ENCODE measurements at places on chromosomes 6 and 20.
A peak's percentile ranks its signal among the peaks of the same experiment; 100 is the strongest.

DNA sequence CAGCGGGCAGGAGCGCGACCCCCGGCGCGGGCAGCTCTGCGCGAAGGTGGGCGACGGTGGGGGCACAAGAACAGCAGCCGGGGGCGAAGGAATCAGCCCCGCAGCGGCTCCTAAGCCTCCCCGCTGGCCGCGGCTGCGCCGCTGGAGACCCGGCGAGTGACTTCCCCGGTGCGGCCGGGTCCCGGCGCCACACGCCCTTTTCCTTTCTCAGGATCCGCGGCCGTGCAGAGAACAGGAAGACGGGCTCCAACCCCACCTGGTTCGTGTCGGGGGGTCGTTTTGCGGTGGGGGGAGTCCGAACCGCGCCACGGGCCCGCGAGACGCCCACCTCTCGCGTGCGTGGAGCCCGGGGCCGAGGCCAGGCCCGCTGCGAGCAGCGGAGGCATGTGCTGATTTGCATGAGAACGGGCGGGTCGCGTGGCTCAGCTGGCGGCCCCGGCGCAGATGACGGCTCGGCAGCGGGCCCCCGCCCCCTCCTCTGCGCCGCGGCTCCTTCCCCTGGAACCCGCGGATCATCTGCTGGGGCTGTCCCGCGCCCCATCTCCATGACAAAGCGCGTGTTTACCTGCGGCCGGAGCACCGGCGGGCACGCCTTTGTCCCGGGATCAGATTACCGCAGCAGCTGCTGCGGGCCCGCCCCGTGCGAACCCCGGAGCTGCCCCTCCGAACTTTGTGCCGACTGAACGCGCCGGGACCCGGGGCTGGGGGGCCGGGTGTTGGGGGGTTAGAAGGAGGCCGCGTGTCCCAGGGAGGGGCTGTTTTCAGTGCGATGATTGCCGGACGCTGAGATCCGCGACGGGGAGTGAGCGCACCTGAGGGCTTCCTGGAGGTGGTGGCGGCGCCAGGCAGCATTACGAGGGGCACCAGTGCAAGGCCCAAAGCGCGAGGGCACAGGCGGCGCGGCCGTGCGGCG is 4.9 kb upstream of the DLL1 start:
- no peak for DNase-seq

DNA sequence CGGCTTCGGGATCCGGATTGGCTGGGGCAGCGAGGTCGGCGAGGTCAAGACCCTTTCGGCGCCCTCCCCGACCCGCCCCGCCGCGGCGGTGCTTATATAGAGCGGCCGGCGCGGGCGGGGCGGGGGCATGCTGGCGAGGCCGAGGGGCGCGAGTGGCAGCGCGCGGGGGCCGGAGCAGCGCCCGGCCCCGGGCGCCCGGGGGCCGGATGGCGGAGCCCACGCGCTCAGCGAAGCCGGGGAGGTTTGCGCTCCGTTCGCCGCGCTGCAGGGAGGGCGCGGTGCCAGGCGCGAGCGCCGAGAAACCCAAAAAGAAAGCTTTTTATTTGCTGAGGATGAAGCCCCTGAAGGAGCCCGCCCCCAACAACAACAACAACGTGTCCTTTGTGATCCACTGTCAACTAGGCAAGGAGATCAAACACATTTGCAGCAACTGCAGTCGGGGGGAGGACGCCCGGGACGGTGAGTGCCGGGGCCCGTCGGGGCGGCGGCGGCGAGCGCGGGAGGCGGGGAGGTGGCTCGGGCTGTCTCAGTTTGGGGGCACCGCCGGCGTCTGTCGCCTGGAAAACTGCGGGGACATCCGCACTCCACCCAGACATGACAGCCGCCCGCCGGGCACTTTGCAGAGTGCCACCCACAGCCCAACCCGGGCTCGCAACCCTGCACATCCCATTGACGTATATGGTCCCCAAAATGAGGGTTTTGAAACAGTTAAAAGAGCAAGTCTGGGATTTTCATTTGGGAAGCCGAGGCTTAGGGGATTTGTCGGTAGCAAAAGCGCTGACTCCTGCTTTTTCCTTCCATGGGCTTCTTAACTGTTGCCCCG is 297.3 kb downstream of the PHACTR1 start:
- DNase-seq = no peak

GRCh38 chr20:56815796-56816195 is 186.7 kb downstream of the TFAP2C start:
- DNase-seq = no peak

- DNase-seq = no peak
These were observed 638 bp downstream of the MDN1 start for GRCh38 chr6:89818977-89819335.

DNA sequence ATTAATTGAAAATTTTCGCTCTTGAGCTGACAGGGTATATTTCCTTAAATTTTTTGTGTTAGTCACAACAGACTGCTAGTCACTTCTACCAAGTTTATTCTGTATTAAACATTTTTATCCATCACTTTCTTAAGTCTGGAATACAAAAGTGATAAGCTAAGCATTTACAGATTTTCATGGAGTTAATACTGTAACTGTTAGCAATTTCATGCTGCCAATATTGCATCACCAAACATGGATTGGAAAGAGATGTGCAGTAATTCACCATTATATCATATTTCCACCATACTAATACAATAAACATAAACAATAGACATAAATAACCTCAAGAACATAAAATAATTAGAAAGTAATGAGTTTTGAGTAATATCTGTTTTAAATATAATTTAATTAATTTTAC is 854.0 kb upstream of the CITED2 start:
- no peak for DNase-seq

DNA sequence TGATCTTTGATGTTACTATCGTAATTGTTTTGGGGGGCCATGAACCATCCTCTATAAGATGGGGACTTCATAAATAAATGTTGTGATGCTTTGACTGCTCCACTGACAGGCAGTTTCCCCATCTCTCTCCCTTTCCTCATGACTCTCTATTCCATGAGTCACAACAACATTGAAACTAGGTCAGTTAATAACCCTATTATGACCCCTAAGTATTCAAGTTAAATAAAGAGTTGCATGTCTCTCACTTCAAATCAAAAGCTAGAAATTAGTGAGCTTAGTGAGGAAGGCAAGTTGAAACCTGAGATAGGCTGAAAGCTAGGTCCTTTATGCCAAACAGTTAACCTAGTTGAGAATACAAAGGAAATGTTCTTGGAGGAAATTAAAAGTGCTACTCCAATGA is 491.0 kb downstream of the HAO1 start:
- DNase-seq = no peak

DNA sequence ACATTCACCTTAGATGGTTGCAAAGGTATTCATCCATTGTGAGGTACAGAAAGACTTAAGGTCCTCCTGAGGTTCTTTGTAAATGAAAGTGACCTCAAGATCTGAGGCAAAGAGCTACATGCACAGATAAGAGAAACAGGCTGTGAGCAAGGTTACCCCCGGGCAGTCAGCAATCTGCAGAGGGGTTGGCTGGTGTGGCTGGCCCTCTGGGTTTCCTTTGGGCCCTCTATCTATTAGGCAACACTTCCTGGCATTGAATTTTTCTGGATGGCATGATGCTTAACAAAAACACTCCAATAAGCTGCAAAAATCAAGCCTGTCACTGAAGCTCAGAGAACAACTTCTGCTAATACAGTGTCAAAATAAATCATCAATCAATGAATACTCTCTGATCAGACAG is 48.9 kb upstream of the RALGAPA2 start:
- DNase-seq = no peak

- no peak for DNase-seq
These were observed 191.2 kb upstream of the PDE10A start for GRCh38 chr6:165854061-165854862.

GRCh38 chr20:45937765-45938164 is 3.3 kb downstream of the PCIF1 start:
- no peak for DNase-seq

- no peak for DNase-seq
These were observed 777.7 kb downstream of the C6orf118 start for GRCh38 chr6:164531736-164532135.

DNA sequence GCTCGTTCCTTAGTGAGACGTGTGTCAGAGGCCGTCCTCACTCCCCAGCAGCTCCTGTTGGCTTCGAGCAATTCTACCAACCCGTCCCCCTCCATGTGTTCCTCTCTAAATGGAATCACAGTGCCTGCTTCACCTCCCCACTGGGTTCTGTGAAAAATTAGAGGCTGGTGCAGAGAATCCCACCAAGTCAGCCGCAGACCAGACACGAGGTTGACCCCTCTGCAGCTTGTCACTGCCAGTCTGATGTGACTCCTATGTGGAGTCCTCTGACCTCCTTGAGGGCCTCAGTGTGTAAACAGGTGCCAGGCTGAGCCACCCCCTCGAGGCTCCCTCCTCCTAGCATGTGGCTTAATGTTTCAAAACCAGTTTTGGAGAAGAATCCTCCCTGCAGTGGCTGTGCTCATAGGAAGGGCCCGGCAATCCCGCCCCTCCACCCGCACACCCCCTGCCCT is 12.6 kb upstream of the IRF4 start:
- DNase-seq = no peak

DNA sequence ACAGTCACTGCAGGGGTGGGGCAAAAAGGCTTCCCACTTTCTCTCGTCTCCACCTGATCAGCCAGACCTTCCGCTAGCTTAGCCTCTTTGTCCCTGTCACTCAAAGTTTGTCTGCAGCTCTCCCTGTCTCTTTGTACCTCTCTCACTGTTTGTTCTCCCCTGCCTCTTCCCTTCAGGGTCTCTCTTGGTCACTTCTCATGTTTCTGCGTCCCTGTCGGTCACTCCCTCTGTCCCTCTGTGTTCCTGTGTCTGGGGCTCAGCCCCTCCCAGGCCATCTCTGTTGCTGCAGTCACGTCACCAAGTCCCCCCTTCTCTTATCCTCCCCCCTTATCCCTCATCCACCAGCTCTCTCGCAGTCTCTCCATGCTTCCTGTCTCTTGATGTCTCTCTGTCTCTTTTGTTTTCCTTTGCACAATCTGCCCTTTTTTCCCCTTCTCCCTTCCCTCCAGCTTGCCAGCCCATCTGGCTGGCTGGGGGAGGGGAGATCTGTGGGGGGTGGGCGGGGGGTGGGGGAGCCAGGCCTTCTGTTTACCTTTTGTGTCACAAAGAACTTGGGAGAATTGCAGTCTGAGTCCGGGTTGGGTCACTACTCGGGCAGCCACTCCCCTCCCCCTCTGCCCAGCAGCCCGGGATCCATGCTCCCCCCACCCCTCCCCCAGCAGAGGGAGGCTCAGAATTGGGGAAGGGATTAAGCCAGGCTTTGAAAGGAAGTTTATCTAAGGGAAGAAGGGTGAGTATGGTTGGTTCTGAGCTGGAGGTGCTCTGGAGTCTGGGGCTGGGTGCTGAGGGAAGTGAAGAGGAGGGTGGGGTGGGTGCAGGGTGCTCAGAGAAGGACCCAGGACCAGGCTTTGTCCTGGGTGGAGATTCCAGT is 32.3 kb downstream of the FOXP4 start:
- DNase-seq = no peak

GRCh38 chr6:129711271-129711631 is 1.3 kb upstream of the ARHGAP18 start:
- no peak for DNase-seq

DNA sequence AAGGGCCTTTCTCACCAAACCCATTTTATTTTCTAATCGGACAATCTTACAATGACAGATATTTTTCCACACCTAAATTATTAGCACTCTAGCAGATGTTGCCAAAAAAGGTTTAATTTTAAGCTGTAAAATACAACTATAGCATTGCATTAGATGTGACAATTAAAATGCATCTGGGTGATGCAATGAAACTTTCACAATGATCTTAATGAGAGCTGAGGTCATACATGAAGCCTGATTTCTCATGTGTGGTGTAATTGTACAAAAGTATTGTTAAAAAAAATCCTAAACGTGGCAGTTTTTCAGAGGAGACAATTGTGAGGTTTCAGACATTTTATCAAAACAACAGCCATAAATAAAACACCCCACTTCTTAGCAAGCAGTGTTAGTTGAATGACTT is 606.0 kb downstream of the HDGFL1 start:
- DNase-seq = no peak

- DNase-seq = peak; percentile 66
These were observed 913 bp downstream of the BTN2A2 start for GRCh38 chr6:26383624-26384417.

DNA sequence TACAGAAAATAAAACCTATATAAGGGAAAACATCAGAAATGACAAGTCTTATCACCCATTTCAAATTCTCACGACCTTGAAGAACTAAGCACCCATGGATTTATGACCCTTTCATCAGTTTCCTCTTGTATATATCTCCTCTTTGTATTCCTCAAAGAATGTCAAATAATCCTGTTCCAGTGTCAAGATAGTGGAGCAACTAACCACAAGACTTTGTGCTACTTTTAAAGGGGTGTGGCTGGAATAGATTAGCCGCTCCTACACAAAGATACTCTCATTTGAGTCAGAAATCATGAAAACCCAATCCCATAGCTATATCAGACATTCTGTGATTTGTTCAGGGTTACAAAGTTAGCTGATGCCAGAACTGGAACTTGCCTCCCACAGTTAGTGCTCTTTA is 6.6 kb downstream of the REPS1 start:
- no peak for DNase-seq

- no peak for DNase-seq
These were observed 624 bp upstream of the NPEPL1 start for GRCh38 chr20:58691773-58692578.

DNA sequence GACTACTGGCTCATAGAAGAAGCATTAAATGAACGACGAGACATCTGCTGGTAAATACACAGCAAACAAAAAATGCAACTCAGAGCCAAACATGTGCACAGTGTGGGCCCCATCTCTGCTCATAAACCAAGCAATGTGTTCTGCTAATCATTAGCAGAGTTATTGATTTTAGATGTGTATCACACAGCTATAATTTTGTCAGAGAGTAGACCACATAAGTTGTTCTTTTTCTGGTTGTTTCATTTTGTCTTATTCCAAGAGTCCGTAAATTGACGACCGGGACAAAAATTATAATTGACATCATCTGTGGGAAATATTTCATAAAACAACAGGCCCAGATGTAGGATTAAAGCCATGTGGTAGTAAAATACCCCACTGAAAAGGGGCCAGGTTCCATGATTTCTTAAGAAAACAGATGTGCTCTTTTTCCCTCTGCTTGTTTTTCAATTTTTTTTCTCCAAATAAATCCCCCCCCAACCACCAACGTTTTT is 423.6 kb downstream of the HAO1 start:
- no peak for DNase-seq

GRCh38 chr6:157260735-157261410 is 62.4 kb downstream of the TMEM242 start:
- no peak for DNase-seq

GRCh38 chr20:29874476-29875202 is 1382.8 kb upstream of the DEFB115 start:
- DNase-seq = no peak

DNA sequence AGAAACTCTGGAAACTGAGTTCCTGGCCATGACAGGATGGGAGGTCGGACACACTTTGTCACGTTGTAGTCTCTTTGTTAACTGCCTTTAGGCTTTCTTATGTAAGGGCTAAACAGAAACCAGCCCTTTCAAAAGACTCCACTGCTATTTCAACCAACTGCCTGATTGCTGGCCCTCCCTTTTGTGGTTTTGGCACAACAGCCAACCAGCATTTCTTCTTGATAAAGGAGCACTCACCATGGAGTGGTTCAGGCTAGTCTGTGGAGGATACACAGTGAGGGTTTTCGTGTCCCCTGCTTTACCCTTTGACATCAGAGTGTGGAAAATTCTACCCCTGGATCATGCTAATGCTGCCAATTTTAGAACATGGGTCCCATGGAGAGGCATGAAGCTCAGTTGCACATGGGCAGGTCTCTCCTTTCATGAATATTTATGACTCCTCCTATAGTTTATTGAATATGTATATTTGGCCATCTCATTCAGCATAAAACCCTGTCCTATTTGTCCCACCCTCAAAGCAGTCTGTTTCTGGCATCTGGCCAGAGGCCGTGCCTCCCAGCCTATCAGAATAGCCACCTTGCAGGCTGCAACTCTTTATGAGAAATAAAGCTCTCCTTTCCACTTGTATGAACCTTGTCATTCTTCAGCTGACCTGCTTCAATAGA is 148.3 kb downstream of the HS3ST5 start:
- DNase-seq = no peak

Measured in smooth muscle cell of the brain vasculature (primary cell).